D341Med (cell line): ENCODE measurements at places on chromosomes 2 and 18.

DNA sequence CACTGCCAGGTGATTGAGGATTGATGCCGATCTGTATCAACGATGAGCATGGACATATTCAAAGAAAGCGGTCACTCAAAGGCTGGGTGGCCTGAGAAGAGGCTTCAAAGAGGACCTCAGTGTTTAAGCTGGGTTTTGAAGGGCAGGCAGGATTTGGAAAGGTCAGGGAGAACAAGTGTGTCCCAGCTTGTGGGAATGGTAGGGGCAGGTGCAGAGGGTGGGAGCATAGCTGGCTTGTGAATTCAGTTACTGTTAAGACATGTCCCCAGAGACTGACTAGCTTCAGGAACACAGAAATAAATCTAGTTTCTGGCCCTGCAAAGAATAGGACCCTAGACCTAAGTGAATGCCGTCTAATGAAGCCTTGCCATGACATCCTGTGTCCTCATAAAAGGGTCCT is 363.4 kb downstream of the CLIP4 start:
- no peak for DNase-seq

DNA sequence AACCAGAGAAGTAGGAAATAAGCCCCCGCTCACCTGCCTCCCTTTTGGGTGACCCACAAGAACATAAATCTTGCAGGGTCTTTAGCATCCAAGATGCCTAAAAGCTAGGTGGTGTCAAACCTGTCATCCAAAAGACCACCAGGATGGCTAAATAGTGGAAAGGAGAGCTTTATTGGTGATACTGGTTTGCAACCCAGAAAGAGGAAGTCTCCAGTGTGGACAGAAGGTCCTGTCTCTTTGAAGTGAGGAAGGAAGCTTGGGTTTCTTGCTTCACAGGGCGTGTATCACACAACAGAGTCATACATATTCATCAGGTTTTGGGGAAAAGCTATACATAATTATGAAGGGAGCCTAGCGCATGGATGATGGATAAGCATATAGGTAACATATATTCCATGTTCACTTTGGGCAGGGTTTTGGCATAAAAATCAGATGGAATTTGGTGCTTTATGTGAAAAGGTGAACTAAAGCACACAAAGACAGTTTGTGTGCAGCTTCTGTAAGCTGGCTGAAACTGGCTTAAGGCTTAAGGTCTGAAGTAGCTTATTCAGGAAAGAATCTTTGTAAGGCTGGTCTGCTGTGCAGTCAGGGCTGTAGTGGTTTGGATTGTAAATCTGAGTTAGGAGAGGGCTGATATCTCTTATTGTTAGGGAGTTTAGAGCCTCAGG is 102.2 kb upstream of the MSH2 start:
- DNase-seq: no peak

- no peak for DNase-seq
Observed at GRCh38 chr18:48310353-48310752, 98.8 kb downstream of the ZBTB7C start.

DNA sequence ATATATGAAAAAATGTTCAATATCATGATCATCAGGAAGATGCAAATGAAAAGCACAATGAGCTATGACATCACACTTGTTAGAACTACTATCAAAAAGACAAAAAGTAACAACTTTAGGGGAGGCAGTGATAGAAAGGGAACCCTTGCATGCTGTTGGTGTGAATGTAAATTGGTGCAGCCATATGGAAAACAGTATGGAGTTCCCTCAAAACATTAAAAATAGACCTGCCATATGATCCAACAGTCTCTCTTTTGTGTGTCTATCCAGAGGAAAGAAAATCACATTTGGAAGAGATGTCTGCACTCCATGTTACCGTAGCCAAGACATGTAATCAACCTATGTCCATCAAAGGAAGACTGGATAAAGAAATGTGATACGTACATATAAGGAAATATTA is 92.3 kb upstream of the ALKAL2 start:
- no peak for DNase-seq

- DNase-seq: no peak
Observed at GRCh38 chr2:221018262-221018661, 553.8 kb downstream of the EPHA4 start.

GRCh38 chr2:150587547-150588505 is 100.4 kb upstream of the RND3 start:
- no peak for DNase-seq

DNA sequence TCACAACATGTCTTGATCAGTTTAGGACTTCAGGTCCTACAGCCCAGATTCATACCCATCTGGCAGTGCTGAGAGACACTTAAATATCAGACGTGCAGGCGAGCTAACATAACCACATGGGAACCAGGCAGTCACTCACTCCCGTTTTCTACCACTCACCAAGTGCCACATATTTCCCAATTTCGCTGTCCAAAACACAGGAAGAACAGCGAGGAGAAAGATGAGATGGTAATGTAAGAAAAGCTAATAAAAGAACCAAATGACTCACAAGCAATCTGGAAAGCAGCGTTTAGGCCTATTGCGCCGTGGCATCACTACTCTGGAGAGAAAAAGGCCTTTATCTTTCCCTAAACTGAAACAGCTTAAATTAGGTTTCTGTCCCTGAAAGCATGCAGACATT is 647.8 kb upstream of the SLC39A10 start:
- DNase-seq: no peak

GRCh38 chr2:173192071-173192470 is 116.4 kb downstream of the MAP3K20 start:
- no peak for DNase-seq

GRCh38 chr2:16684676-16685339 is 19.2 kb upstream of the CYRIA start:
- no peak for DNase-seq
